ENCODE measurements at places on chromosomes 5 and 9.

DNA sequence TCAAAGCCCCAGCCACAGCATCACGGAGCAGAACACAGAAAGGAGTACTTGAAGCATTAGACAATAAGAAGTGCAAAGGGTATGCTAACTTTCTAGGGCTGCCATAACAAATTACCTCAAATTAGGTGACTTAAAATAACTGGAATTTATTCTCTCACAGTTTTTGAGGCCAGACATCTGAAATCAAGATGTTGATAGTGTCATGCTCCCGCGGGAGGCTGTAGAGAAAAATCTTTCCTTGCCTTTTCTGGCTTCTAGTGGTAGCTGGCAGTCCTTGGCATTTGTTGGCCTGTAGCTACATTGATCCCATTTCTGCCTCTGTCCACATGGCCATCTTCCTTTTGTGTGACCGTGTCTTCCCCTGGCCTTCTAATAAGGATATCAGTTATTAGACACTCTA, 51.9 kb upstream of the SPDL1 start:
- no peak for DNase-seq

- DNase-seq = no peak
Observed at GRCh38 chr5:124212934-124213333, 533.5 kb downstream of the ZNF608 start.

DNA sequence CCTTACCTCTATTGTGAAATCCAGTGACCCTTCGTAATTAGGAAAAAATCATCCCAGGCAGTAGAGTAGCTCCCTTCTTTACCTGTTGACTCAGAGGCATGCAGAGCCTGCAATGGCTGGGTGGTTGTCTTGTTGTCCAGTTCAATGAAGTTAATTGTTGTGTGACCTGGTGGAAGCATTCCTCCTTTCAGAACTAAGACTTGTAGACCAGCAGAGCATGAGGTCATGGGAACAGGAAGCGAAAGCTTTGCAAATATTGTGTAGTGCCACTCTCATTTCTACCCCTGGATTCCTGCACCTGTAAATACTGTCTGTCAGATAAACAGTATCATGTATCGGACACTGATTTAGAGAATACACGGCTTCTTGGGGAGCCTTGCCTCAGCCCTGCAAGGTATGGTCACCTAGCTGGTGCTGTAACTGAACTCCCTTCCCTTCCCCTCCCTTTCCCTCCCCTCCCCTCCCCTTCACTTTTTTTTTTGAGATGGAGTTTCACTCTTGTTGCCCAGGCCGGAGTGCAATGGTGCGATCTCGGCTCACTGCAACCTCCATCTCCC, 5.7 kb upstream of the PRXL2C start:
- DNase-seq = no peak

DNA sequence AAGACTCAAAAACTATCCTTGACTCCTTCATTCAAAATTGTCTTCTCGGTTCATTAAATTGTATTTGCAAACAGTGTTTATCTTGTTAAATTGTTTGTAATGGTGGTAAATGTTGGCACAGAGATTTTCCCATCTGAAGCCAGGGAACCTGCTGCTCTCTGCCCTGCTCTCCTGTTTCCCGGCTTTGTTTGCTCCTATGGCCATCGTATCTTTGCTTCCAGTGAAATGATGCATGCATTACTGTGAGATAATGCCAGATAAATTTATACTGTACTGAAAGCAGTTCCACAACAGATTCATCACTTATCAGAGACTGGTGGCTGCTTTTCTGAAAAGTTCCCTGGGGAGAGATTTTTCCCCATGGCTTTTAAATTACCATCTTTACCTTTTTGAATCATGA, 81.4 kb downstream of the CD180 start:
- DNase-seq = no peak

- DNase-seq = no peak
Observed at GRCh38 chr5:156221816-156222215, 105.1 kb upstream of the SGCD start.

- no peak for DNase-seq
Observed at GRCh38 chr5:109316634-109317033, 93.1 kb downstream of the PJA2 start.

DNA sequence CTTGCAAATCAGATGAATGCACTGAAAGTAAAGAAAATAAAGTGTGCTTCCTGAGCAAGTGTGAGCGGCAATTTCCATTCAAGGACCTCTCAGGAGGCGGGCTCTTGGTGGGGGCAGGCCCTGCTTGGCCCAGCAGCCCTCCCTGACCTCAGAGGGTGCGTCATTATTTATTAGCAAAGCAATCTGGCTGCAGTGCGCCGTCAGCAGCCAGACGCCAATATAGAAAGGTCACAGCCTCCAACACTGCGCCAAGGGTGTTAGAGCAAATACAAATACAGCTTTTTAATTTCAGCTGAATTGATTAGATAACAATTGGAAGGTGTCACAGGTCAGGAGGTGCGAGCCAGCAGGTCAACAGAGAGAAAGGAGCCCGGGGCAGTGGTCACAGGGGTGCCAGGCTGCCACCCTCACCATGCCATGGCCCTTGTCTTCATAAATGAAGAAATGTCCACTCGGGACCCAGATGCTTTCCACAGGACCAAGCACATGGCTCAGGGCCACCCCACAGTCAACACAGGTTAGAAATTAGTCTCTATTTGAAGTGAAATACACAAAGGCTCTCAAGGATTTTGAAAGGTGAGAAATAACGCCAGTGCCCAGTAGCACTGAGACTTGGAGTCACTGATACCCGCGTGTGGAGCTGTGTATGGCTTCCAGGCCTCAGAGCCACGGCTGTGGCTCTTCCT, 309.8 kb downstream of the IRX2 start:
- DNase-seq = no peak

DNA sequence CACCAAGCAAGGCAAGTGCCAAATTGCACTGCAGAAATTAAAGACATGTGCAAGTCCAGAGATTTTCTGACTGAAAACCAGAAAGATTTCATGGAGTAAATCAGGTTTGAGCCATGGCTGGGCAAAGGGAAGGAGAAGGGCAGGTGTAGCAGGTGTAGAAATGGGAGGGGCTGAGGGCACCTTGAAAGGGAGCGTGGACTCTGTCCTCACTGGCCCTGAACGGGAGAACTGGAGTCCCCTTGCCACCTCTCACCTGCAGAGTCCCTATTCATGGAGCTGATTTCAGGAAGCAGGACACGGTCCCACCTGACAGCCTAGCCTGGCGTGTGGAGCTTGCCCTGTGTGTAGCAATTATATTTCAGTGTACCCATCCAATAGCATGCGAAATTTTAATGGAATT, 46.3 kb downstream of the UBE2QL1 start:
- no peak for DNase-seq

GRCh38 chr5:136013559-136013958, 15.2 kb upstream of the TGFBI start:
- no peak for DNase-seq

GRCh38 chr5:107806271-107806670, 135.5 kb upstream of the EFNA5 start:
- DNase-seq = no peak

DNA sequence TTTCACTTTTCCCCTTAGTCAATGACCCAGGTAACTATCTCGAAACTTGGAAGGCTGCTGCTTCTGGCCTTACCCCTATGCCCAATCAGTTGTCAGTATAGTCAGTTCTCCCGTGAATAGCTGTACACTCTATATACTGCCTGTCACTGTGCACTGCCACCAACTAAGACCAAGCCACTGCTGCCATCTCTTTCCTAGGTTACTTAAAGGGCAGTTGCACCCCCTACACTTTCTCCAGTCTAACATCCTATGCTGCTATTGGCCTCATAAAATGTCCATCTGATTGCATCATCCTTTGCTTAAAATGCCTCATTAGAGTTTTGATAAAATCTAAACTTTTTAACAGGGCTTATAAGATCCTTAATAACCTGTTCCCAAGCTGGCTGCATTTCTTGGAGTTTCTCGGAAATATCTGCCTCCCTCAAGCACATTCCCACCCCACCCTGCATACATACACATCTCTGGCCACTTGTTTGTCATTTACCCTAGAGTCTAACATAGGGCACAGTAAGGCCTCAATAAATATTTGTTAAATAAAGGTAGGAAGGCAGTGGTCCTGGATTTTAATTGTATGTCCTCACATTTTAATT, 32.8 kb upstream of the TNFAIP8 start:
- DNase-seq = no peak

- peak; percentile 49 for DNase-seq
Observed at GRCh38 chr5:154042766-154043165, 4.0 kb downstream of the MFAP3 start.

GRCh38 chr5:114360816-114361723, 800 bp upstream of the KCNN2 start:
- DNase-seq = no peak

DNA sequence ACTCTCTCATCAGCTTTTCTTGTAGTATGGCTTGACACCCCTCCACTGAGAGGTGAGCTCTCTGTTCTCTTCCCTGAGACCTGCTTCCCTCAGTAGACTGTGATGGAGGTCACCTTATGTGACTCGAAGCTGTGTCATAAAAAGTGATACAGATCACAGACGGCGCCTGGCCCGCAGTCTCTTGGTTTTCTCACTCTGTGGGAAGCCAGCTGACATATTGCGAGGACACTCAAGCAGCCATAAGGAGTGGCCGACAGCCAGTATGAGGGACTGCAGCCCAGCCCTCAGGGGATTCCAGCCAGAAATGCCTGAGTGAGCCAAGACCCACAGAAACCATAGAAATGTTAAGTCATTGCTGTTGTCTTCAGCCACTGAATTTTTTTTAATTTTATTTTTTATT, 38.0 kb downstream of the GADD45G start:
- no peak for DNase-seq

DNA sequence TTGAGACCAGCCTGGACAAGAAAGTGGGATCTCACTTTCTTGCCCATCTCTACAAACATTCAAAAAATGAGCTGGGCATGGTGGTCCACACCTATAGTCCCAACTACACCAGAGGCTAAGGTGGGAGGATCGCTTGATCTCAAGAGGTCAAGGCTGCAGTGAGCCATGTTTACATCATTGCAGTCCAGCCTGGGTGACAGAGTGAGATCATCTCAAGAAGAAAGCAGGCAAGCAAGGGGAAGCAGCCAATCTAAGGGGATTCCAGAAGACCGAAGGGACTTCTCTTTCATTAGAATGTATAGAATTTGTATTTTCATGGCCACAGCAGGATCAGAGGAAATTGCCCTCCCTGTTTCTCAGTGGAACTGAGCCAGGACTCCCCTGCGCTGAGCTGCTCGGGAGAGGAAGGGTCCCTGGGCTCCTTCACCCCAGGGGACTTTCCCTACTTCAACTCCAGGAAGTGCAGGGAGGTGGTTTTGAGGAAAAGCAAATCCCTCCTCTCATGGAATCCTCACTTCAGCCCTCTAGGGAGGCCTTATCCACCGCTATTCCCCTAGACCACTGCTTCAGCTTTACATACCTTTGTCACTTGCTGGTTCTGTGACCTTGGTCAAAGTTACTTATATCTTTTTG, 12.1 kb downstream of the WWC1 start:
- DNase-seq = no peak

DNA sequence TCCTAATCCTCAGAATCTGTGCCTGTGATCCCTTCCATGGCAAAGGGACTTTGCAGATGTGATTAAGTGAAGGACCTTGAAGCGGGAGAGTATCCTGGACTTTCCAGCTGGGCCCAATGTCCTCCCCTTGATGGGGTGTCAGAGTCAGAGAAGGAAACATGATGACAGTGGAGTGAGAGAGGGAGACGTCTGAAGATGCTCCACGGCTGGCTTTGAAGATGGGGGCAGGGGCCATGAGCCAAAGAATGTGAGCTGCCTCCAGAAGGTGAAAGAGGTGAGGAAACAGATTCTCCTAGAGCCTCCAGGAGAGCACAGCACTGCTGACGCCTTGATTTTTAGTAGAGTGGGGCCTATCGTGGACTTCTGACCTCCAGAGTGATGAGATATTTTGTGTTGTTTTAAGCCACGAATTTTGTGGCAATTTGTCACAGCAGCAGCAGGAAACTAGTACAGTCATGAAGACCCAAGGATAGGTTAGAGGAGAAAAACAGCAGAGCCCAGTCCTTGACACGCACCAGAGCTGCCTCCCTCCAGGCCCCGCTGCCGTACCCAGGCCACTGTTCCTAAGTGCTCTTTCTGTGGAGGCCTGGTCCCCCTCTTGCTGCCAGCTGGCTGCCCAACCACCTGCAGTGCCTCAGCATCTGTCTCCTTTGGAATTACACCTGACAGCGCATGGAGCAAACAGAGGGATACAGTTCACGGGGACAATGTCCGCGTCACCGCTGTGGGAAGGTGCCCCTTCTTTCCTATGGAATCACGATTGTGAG, 78.1 kb downstream of the MACROH2A1 start:
- DNase-seq = no peak

GRCh38 chr9:77128125-77128789, 49.1 kb upstream of the VPS13A start:
- DNase-seq = no peak

DNA sequence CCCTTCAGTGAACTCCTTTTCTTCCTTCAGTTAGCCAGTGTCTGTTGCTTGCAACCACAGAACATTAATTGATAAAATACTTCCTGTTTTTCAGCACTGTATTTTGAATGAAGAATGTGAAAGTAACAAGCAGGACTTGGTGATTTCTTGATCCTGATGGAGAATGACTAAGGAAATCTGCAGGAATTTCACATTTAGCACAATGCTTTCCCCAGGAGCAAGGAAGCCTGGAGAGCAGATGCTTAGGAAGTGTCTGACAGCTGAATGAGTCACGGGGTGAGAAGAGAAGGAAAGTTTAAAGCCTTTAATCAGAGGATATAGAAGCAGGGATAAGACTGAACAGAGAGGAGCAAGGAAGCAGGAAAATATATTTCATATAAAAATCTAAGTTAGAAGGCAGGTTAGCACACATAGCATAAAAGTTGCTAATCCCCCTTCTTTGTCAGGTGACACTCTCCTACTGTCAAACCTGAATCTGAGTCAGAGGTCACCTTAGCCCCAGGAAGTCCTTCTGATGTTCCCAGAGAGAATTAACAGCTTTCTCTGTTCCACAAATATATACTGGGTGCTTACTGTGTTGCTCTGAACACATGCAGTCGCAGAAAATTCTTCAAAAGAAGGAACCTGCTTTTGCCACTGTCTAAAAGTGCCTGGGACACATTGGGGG, 59.7 kb downstream of the GNA14 start:
- peak; percentile 28 for DNase-seq

DNA sequence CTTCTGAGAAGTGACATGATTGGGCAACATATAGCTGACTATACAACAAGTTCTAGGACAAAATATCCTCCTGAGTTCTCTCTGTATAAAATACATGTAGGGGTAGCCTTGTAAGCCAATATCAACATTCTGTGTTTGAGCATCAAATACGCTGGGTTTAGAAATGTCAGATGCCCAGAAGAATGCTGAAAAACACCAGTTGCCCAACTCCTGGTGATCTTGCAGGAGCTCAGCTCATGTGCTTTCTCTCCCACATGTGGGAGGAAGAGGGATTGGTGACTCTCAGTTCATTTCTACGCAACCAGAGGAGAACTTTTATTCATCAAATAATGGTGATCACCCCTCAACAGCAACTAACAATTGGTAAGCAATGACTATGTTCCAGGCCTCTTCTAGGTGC, 810.9 kb upstream of the ACO1 start:
- DNase-seq = no peak
